Globus pallidus (tissue), 1 donor: ENCODE measurements at places on chromosomes 6 and 20.
A peak's percentile ranks its signal among the peaks of the same experiment; 100 is the strongest.

GRCh38 chr20:17345321-17345720 is 118.5 kb downstream of the PCSK2 start:
- no peak for DNase-seq

GRCh38 chr20:48486065-48486464 is 341.7 kb downstream of the PREX1 start:
- no peak for DNase-seq

GRCh38 chr6:11869672-11870340 is 91.2 kb upstream of the ADTRP start:
- DNase-seq: peak; percentile 5

DNA sequence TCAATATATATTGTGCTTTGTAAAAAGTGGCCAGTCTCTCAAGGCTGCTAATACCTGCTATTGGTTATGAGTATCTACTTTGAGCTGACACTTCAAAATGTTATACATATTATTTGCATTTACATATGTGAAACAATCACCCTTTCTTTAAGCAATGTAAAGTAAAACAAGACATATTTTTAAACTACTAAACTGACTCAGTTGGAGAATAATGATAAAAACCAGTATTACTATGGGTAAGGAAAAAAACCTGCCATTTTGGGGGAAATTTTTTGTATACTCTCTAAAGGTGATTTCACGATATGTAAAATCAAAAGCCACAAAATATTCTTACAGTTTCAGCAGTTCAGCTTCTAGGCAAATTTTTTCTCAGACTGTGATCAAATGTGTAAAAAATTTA is 232.3 kb downstream of the PRL start:
- no peak for DNase-seq

DNA sequence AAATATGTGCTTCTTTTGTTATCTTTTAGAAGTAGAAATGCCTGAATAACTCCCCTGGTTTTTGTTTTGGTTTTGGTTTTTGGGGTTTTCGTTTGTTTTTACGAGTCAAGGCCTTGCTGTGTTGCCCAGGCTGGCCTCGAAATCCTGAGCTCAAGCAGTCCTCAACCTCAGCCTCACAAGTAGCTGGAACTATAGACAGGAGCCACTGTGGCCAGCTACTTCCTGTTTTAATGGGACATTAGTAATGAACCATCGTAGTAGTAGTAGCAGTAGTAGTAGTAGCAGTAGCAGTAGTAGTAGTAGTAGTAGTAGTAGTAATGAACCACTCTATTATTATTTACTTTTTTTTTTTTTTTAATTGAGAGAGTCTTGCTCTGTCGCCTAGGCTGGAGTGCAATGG is 66.0 kb downstream of the UBR2 start:
- no peak for DNase-seq

DNA sequence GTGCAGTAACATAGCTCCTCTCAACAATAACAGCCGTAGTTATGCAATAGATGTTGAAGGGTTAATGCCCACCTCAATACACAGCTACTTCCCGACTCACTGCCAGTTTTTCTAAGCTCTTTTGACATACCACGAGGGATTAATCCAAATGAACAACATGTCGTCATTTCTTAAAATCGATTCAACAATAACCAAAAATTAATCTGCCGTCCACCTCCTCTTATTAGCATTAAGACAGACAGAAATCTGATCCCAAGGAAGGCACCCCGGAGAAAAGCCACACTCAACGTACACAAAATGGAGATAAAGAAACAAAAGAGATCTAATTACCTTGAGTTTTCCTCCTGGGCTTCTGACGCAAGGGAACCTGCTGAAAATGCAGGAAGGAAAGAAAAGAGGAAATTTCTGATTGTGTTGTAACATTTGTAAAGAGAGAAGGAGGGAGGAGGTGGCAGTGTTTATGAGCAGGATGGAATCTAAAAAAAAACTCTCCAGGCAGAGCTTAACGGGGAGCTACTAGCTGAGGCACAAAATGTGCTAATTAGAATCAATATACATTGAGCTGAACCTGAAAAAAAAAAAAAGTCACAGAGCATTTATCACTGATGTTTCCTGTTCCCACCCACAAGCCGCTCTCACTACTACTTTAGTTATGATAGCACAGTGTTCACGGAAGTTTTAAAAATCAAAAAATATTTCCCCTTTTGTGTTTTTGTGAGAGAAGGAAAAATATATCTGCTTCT is 109.3 kb downstream of the IPCEF1 start:
- DNase-seq: no peak

- no peak for DNase-seq
These were observed 1.8 kb downstream of the TUBB1 start for GRCh38 chr20:59020938-59021551.

DNA sequence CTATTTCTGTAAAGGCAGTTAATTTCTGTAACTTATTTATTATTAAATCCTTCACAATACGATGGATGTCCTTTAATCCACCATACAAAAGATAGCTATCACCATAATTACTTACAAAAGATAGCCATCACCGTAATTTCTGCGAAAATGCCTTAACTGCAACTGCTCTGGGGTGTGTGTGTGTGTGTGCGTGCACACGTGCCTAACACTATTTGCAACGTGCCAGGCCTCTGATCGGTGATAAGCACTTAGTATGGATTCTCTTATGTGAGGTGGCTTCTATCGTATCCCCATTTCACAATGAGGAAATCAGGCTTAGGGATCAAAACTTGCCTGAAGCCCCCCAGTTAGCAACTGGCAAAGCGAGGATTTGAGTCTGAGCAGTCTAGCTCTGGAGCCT is 67.1 kb upstream of the RBM24 start:
- DNase-seq: no peak

- no peak for DNase-seq
These were observed 975 bp downstream of the SIRT5 start for GRCh38 chr6:13575377-13575775.

- DNase-seq: no peak
These were observed 27.9 kb downstream of the FIG4 start for GRCh38 chr6:109718991-109719390.

GRCh38 chr20:3811467-3812258 is 8.7 kb upstream of the AP5S1 start:
- DNase-seq: peak; percentile 95

DNA sequence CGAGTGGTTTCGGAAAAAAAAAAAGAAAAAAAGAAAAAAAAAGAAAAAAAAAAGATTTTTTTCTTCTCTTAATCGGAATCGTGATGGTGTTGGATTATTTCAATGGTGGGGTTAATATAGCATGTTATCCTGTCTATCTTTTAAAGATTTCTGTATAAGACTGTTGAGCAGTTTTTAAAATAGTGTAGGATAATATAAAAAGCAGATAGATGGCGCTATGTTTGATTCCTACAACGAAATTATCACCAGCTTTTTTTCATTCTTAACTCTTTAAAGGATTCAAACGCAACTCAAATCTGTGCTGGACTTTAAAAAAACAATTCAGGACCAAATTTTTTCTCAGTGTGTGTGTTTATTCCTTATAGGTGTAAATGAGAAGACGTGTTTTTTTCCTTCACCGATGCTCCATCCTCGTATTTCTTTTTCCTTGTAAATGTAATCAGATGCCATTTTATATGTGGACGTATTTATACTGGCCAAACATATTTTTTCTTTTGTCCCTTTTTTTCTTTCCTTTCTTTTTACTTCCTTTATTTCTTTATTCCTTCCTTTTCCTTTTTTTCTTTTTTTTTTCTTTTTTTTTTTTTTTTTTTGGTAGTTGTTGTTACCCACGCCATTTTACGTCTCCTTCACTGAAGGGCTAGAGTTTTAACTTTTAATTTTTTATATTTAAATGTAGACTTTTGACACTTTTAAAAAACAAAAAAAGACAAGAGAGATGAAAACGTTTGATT is 3.6 kb downstream of the SOX4 start:
- peak; percentile 43 for DNase-seq

DNA sequence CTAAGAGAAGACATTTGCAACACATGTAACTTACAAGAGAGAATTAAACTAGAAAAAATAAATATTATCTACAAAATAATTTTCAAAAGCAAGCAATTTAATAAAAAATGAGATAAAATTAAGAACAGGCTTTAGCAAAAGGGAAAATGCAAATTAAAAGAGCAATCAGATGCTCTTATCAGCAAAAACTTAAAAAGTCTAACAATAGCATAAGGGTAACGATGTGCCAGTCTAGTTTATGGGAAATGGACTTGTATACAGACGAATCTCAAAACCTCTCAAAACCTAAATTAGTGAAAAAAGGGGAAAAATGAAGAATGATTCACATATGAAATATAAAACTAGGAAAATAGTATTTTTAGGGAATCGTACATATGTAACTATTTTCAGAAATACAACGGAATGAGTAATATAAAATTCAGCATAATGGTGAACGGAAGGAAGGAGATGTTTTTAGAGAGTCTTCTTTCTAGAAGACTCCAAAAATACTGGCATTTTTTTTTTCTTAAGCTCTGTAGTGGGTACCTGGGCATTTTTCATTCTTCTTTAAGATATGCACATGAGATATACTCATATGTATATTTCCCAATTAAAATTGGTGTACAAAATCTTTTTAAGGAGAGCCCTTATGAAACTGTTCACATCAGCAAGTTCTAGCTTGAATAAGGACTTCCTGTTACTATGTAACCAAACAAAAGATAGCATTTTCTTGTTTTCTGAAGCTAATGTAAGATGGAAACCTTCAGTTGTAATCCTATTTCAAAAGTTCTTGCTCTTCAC is 927 bp upstream of the MANEA start:
- DNase-seq: no peak

GRCh38 chr20:51609251-51609650 is 66.7 kb upstream of the NFATC2 start:
- no peak for DNase-seq

DNA sequence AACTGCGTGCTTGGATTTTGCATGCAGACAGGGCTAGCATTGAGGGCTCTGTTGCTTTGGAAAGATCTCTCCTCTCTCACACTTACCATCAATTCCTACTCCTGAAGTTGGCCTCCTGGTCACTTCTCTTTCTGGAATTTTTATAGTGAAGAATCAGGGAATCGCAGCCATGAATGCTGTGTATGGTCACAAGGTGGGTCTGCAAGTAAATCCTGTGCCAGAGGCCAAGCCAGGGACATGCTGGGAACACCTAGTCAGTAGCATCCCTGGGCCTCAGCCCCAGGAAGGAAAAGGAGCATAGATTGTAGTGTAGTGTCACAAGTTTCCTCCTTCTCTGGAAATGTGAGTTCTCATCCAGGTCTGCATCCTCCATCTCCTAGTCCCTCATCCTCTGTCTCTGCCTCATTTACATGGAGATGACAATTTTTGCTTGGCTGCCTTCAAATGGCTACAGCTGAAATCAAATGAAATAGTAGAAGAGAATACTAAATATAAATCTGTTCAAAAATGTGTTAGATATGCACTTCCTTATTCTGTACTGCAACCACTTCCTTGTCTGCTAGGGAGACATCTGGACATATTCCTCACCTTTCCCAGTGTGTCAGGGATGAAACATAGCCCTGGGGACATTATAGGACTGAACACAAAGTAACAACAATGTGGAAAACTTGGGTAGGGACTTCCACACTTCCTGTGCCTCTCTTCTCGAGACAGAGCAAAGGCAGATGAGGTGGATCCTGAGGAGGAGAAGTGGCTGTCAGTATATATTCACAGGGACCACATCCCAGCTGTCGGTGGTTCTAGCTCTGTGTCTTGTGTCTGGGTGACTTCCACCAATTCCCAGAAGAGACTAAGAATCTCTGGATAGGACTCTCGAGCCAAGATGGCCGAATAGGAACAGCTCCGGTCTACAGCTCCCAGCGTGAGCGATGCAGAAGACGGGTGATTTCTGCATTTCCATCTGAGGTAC is 17.0 kb downstream of the CST9 start:
- DNase-seq: no peak

- no peak for DNase-seq
These were observed at the start of gene ISM1 for GRCh38 chr20:13220904-13221297. TSS of gene ISM1 (plus strand) at chr20:13221274. CDS start at chr20:13221777, 503 bp downstream.

GRCh38 chr6:1437553-1438406 is 48.4 kb downstream of the FOXF2 start:
- DNase-seq: no peak

DNA sequence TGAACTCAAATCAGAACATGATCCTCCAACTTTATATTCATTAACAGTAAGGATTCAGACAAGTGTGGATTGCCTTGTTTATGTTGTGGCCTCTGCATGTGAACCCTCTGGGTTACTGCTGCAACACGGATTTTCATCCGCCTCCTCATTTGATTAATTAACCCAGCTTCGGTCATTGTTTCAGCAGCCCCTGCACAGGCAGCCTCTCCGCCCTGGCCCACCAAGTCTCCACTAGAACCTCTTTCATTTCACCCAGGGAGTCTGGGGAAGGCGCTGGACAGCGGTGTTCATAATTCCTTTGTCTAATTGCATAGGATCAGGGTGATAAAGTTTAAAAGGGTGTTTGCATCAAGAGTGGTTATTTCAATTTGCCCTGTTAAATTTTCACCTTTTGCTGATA is 15.7 kb downstream of the NKX2-2 start:
- no peak for DNase-seq

- no peak for DNase-seq
These were observed 31.2 kb downstream of the MUC22 start for GRCh38 chr6:31041372-31041974.

GRCh38 chr20:62768234-62768546 is 28.1 kb upstream of the MRGBP start:
- DNase-seq: no peak

DNA sequence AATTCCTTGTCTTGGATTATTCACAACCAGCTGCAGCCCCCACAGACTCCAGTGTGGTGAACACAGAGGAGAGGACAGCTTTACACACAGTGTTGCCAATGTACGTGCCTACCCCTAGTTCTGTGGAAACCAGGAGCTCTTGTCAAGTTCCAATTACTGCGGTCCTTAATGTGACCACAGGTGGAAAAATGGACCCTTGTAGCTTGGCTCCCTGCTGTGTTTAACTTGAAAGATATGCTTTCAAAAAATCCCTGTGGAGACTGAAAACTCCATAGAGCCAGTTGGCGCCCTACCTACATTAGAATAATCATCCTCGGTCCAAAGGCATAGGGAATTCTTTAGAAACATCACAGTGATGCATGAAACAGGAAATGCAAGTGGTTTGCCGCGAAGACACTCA is 118.3 kb upstream of the SLC22A23 start:
- no peak for DNase-seq

DNA sequence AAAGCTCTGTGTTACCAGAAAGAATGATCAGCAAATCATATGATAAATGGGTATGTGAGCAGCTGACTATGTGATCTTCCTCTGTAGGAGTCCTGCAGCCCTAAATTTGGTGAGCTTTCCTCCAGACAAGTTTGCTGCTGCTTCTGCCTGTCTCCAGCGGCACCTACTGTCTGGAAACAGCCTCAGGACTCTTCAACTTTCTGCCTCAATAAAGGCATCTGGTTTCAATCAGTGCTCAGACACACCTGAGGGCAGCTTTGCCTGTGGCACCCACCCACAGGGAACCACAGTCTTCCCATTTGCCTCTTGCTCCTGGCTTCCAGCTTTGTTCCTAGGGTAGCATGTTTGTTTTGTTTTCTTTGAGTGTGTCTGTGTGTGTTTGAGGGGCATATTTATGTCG is 727.9 kb upstream of the MAN1A1 start:
- no peak for DNase-seq
